Pancreas (tissue), 10 donors: ENCODE measurements at places on chromosomes 5 and 9.

DNA sequence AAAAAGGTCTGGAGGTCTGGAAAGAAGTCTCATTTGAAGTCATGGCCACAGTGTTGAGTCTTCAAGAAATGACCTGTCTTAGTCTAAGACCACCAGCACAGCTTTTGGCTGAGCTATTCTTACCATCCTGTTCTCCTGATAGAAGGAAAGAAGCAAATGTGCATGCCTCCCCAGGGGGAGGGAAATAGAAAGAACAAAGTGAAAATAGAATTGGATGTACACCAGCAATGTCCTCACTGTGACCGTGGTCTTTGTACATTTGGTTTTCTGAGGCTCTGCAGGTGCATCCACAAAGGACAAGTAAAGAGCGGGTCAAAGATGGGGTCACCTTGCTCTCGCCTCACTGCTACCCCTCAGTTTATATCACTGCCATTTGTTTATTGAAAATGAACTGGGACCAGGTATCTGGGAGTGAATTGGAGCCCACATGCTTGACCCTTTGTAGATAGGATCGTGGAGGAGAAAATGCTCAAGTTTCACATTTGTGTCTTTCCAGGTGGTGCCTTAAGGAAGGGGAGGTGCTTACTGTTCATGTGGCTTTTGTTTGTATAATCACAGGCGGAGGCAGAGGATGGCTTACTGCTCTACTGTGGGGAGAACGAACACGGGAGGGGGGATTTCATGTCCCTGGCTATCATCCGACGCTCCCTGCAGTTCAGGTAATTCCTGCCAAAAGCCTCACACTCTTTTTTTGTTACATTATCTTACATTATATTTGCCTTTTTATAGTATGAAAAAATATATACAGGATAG, 147.8 kb downstream of the LIFR start:
- DNase-seq: no peak

- no peak for DNase-seq
Measured at GRCh38 chr5:117623042-117623805, 1048.6 kb upstream of the SEMA6A start.

GRCh38 chr5:23977997-23978396, 470.6 kb downstream of the PRDM9 start:
- DNase-seq: no peak

DNA sequence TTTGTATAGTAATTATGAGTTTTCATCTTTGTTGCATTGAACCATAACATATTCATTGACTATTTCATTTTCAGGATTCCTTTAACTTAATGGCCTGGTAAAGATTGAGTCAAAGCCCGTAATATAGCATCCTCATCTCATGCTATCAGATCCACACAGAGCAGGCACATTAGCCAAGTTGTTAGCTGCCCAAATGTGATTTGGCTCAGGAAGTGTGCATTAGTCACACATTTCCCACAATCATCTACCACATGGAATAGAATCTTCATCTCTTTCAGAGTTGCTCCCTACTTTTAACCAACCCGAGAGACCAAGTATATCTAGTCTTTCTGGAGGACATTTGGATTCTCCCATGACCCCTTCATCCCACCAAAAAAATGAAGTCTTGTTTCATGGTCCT, 481.0 kb upstream of the PTGER4 start:
- DNase-seq: no peak

DNA sequence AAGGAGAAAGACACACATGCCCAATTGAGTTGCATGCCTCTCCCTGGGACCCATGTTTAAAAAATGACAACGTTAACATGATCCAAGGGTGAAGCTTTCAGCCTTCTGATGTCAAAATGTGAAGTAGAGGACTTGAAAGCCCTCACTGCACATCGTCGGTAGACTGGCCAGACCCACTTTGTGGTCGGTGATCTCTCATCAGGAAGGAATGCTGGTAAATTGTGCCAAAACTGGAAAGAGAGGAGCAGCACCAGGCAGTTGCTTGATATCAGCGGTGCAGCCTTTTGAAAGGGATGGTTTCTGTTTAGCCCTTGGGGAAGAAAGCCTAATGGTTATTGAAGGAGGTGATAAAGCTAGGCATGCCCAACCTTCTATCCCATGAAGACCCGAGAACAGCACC, 125.3 kb upstream of the MARCHF11 start:
- no peak for DNase-seq

DNA sequence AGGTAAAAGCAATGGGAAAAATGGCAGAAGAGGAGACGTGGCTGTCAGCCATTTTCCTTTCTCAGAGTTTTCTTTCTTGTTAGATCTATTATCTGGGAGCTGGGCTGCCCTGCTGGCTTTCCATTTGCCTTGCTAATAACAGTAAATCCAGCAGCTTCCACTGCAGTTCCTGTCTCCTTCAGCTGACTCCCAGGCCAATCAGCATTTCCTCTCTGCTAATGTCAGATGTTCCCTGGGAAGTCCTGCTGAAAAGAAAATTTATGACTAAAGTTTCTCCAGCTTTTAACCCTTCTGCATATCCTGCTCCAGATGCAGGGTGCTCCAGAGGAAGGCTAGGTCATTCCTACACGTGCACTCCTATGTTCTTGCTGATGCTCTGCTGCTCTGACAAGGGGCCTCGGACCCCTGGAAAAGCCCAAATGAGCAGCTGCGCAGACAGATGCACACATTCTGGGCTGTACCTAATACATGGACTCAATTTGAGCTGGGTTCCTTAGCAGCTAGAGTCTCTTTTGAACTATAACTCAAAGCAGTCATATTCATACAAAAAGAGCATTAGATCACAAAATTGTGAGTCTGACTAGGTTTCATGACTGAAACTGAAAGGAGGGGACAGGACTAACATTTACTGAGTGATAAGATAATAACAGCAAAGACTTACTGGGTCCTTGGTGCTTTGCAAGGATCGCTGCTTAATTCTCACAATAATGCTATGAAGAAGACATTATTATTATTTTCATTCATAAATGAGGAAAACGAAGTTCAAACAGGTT, 182.2 kb downstream of the MAPKAP1 start:
- no peak for DNase-seq

DNA sequence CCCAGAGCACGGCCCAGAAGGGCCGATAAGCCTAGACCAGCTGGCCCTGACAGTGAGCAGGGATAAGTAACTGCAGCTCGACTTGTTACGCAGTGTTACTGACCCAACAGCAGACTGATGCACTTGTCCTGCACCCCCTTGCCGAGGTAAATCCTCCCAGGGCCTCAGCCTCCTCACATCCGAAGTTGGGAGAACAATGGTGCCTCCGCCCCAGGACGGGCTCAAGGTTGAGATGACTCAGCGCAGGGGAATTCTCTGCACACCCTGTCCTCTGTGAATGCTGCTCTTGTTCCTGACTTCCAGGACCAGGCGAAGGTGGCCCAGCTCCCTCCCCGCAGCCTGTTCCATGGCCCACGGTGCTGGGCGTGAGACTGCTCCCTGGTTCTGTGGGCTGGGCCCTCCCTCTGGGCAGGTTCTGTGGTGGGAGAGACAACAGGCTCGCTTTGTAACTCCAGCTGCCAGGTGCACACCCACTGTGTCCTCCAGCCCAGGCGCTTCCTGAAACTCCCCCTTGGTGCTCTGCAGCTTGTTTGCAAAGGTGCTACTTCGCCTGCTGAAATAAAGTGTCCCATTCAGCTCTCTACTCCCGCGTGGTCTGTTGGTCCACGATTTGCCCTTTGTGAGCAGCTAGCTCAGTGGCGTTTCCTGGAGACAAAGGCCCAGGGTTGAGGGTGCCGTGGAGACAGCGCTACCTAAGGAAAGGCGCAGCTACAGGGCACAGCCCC, 40.1 kb upstream of the SLC6A19 start:
- DNase-seq: peak; percentile 48

DNA sequence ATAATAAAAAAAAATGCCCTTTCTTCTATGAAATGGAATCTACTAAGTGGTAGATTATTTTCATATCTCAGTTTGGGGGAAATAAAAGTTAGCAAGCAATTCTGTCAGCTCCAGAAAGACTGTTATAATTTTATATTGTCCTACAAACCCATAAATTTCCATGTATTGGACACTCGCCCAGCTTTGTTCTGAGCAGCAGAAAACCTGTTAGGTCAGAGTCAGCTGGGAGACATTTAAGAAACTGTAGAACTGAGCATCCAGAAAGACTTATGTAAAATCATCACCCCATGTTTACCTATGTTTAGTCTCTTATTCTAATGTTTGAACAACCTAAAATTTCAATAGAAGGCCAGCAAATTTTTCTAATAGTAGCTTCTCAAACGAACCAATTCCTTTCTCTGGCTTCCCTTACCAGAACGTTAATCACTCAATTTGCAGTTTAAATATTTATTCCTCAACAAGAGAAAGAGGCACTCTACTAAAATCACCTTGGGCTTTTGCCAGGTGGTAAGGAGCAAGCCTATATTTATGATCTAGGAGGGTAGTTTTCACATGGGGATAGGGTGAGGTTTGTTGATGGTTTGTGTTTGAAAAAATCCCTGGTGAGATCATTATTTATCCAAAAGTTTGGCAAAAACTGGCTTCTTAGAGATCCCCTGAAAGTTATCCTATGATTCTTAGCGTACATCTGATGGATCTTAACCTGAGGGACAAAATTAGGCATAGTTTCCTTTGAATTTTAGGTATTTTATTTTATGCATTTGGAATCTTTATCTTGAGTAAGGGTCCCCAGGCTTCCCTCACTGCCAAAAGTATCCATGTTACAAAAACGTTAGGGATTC, 34.4 kb downstream of the MACROH2A1 start:
- no peak for DNase-seq

DNA sequence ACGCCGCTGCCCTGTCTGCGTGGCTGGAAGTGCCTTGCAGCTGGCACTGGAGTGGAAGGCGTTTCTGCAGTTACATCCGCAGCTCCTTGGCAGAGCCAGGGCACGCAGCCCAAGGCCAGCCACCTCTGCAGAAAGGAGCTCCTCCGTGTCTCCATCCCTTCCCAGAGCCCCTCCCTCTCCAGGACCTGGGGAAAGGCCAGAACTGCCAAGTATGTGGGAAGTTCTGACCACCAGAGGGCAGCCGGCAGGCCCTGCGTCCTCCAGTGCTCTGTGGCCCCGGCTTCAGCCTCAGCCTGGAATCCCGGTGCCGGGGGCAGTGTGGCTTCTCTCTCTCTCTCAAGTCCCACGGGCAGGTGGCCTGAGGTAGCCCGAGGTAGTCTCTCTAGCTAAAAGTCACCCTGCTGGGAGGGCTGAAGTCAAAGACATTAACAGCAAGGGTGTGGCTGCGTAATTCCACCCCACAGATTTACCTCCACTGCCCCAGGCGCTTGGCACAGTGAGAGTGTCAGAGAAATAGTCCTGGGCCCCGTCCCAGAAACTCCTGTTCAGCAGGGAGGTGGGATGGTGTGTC, 101.7 kb upstream of the FCN2 start:
- peak; percentile 36 for DNase-seq

- DNase-seq: no peak
Measured at GRCh38 chr5:128380337-128380736, 157.7 kb downstream of the FBN2 start.

DNA sequence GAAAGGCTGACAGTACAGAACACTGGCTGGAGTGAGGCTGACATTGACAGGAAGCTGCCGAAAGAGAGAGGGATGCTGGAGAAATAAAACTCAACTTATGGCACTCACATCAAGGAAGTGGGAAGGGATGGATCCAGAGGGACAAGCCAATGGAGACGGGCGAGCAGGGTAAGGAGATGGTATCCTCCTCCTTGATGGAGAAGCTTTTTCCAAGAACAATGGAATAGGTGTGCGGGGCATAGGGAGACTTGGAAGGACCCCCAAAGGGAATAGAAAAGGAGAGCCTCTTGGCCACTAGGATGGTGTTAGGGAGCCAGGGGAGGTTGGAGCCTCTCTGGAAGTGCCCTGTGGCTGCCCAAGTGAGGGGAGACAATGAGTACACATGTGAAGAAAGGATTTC, 58.4 kb upstream of the GRHPR start:
- no peak for DNase-seq

- no peak for DNase-seq
Measured at GRCh38 chr9:91572044-91572443, 148.4 kb upstream of the NFIL3 start.

GRCh38 chr5:88778736-88779135, 104.2 kb downstream of the MEF2C start:
- DNase-seq: no peak

GRCh38 chr9:14547245-14548060, 145.8 kb downstream of the ZDHHC21 start:
- DNase-seq: no peak

DNA sequence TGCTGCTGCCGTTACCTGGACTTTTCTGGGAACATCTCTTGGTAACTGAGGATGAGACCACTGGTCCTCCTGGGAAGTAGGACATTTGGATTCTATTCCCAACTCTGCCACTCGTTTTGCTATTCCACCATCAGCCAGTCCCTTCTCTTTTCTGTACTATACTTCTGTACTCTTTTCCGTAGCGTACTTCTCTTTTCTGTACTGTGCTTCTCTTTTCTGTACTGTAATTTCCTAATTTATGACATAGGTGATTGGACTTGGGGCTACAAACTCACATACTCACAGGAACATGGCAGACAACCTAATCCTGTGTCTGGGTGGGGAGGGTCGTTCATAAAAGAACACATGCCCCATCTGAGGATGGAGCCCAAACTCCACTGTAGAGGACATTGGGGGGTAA, 335.3 kb upstream of the PANK3 start:
- DNase-seq: no peak

- no peak for DNase-seq
Measured at GRCh38 chr9:16619914-16620520, 250.5 kb downstream of the BNC2 start.

DNA sequence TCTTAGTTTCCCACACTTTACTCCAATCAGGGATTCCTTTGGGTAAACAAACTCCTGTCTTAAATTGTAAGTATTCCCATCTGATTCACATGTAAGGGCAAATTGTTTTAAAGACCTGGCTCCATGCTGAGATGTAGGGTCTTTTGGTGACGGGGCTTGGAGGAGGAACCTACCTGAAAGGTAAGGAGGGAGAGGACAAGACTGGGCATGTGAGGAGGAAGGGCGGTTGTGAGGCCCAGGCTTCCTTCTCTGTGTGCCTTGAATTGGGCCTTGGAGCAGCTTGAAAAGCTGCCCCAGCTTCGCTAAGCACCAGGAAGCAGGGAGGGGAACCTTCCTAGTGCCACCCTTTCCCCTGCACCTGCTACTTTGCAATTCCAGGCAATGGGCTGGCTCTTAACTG, 86.8 kb downstream of the C9orf152 start:
- DNase-seq: no peak

- no peak for DNase-seq
Measured at GRCh38 chr5:114859438-114859735, 310.3 kb downstream of the TRIM36 start.
